EL (cell line): ENCODE measurements at places on chromosomes 7 and 10.

DNA sequence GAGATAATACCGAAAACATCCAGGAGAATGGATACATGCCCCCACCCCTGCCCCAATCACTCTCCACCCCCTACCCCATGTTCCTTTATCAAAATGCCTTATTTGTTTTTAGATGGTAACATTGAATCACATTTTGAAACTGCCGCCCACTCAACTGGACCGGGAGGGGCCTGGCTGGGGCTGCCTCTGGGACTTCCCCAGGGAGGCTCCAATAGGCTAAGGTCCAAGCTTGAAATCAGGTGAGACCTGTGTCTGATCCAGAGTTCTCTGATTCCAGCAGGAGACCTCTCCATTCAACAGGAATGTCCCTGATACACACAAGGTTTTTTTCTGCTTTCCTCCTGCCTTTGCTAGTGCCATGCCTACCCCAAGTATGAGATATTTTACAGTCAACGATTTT lies 43.8 kb upstream of the ACSL5 start:
- no peak for DNase-seq

DNA sequence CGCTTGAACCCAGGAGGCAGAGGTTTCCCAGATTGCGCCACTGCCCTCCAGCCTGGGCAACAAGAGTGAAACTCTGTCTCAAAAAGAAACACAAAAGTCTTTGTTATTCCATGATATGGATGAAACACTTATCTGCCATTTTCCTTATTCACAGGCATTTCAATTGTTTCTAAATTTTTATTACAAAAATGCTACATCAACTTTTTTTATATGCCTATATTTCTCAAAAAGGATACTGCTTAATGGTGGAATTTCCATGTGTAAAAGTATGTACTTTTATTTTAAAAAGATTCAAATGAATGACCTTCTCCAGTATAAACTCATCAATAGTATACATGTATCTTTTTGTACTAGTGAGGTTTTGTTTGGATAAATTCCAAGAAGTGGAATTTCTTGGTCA lies 41.9 kb upstream of the STMP1 start:
- no peak for DNase-seq

- no peak for DNase-seq
Measured at GRCh38 chr7:18706670-18707069, 211.1 kb downstream of the HDAC9 start.

DNA sequence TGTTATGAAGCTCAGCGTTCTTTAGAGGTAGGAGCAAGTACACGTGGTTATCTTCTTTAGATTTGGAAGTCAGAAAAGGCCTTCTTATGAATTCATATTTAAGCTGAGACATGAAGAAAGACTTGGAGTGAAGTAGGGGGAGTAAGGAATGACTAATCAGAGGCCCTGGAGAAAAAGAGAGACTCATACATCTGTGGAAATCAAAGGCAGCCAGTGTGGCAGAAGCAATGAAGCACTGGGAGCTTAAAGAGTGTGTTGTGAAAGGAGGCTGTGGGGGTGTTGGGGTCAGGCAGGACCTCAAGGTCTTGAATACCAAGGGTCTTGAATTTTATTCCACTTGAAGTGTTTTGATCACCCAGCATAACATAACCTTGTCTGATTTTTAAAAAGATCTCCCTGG lies 35.7 kb upstream of the FGL2 start:
- no peak for DNase-seq

- peak; percentile 5 for DNase-seq
Measured at GRCh38 chr7:136389933-136390332, 412.8 kb upstream of the MTPN start.

DNA sequence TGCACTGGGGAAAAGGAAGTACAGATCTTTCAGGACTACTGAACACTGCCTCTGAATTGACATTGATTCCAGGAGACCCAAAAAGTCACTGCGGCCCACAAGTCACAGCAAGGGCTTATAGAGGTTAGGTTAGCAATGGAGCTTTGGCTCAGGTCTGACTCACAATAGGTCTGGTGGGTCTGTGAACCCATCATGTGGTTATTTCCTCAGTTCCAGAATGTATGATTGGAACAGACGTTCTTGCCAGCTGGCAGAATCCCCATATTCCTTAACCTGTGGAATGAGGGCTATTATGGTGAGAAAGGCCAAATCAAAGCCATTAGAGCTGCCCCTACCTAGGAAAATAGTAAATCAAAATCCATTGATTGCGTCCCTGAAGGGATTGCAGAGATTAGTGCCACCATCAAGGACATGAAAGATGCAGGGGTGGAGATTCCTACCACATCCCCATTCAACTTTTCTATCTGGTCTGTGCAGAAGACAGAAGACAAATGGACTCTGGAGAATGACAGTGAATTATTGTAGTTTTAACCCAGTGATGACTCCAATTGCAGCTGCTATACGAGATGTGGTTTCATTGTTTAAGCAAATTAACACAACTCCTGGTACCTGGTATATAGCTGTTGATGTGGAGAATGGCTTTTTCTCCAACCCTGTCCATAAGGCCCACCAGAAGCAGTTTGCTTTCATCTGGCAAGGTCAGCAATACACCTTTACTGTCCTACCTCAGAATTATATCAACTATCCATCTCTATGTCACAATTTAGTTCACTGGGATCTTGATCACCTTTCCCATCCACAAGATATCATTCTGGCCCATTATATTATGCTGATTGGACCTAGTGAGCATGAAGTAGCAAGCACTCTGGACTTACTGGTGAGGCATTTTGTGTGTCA lies 44.5 kb upstream of the PIK3CG start:
- DNase-seq = no peak

DNA sequence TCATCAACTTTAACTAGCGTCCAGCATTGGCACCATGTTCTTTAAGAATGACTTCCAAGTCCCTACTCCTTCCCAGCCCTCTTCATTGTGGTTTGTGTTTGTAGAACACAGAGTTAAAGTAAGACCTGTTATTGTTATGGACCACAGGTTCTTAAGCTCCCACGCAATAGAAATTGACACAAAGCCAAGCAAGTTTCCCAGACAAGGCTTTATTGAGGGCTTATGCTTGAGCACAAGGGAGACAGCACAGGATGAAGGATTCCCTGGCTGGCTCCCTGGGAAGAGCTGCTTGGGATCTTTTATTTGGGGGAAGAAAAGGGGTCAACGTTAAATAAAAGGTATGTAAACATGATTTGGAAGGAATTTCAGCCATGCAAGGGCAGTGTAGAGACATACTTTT lies 44.3 kb upstream of the PRKCQ start:
- no peak for DNase-seq

DNA sequence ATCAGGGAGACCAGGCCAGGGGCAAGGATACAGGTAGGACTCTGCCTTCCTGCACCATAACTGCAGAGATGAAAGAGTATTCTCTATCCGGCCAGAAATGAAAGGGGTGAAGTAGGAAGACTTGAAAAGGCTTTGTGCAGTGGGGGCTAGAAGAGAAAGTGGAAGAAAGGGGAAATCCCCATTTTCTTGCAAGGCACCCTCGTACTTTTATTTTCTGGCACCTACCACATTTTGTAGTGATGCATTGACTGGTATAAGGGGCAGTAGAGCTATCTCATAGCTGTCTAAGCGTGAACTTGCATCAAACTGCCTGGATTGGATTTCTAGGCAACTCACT lies 752 bp upstream of the CAMK2G start:
- no peak for DNase-seq

- DNase-seq = no peak
Measured at GRCh38 chr7:785416-785815, 46.9 kb upstream of the SUN1 start.

DNA sequence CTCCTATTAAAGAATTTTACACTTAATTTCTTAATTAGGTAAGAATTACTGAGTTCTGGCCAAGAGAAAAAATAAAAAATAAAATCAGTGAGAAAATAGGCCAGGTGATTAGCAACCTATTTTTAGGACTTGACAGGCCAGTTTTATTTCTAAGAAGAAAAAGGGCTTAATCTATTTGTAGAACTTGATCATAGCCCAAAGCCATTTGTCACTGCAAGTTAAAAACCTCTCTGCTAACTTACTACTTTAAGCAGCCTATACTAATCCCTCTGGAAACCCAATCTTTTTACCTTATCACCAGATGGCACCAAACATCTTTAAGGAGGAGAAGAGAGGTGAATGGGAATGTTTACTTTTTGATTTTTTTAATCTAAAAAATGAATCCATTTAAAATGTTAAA lies 222.1 kb upstream of the RHOBTB1 start:
- DNase-seq = no peak

GRCh38 chr10:78953113-78953798 lies 115.5 kb upstream of the ZMIZ1 start:
- peak; percentile 84 for DNase-seq

- DNase-seq = peak; percentile 59
Measured at GRCh38 chr10:103265717-103266329, 11.1 kb upstream of the INA start.

DNA sequence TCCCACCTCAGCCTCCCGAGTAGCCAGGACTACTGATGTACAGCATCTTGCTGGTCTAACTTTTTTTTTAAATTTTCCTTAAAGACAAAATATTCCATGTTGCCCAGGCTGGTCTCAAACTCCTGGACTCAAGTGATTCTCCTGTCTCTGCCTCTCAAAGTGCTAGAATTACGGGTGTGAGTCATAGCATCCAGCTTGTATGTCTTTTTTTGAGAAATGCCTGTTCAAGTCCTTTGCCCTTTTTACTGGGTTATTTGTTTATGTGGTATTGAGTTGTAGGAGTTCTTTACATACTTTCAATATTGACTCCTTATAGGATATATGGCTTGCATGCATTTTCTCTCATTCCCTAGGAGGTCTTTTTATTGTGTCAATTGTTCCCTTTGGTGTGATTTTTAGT lies 486.4 kb downstream of the MAGI2 start:
- DNase-seq = peak; percentile 52

DNA sequence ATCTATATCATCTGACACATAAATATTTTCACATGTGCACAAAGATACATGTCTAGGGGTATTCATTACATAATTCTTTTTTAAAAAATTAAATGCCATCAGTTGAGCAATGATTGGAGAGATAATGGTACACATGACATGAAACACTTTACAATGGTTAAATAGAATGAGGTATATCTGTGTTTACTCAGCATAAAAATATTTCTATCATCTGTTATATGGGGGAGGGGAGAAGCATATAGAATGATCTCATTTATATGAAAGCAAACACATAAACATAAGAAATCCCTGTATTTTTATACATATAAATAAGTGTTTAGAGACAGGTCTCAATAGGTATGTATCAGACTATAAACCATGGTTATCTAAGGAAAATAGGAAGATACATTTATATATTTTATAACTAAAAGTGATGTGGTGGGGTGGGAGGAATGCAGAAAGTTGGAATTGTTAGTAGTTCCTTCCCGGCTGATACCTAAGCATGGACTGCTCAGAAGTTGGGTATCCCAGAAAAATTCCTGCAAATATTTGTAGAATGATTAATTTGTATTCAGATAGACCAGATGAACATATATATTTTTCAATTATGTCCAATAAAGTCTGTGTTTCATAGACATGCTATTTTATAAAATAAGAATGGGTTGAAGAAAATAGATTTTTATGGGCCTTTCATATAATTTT lies 75.1 kb downstream of the SHOC2 start:
- DNase-seq = peak; percentile 38

GRCh38 chr10:80187465-80188409 lies 17.6 kb downstream of the ANXA11 start:
- no peak for DNase-seq

GRCh38 chr10:79559726-79560125 lies 481 bp downstream of the SFTPA2 start:
- peak; percentile 33 for DNase-seq

DNA sequence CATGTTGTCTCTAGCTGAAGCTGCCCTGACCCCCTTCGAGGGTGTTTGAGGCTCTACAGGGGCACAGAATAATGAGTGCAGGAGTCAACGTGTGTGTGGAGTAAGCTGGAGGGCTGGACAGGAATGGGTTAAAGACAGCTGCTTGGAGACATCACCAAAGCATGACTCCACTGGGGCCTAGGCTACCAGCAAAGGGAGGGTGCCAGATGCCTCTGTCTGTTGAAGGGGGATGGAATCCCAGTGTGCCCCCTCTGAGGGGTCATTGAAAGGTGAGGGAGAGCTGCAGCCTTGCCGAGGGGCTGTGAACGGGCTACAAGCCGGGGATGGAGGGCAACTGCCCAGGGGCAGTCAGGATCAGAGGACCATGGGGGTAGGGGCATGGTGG lies 51.7 kb upstream of the PODXL start:
- no peak for DNase-seq

GRCh38 chr7:1735262-1735661 lies 65.2 kb downstream of the ELFN1 start:
- no peak for DNase-seq

- peak; percentile 21 for DNase-seq
Measured at GRCh38 chr10:114486938-114487814, 82.9 kb upstream of the AFAP1L2 start.

DNA sequence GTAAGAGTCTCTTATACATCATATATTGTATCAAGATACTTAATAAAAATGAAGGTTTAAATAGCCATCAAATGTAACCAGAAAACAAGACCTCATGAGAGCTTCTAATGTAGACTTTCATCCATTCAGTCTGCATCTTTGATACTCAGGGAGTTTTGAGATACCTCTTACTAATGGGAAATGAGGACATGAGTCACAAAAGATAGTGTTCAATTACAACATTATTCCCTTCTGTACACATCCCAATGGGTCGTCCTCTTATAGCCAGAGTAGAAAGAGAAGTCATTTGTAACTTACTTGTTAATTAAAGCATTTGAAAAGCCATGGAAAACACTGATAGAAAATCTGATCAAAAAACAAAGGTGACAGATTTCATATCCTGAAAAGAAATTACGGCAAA lies 19.4 kb downstream of the SHTN1 start:
- no peak for DNase-seq

GRCh38 chr7:24914465-24914859 lies 65.5 kb downstream of the OSBPL3 start:
- DNase-seq = no peak

GRCh38 chr7:39464350-39465054 lies 101.7 kb upstream of the YAE1 start:
- DNase-seq = no peak

DNA sequence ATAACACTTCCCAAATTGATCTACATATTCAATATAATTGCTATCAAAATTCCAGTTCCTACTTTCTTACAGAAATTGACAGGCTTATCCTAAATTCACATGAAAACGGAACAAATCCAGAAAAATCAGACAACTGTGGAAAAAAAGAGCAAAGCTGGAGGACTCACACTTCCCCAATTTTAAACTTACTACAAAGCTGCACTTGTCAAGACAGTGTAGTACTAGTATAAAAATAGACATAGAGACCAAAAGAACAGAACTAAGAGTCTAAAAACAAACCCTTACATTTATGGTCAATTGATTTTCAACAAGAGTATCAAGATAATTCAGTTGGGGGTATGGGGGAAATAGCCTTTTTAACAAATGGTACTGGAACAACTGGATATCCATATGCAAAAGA lies 27.5 kb downstream of the LMBR1 start:
- no peak for DNase-seq

DNA sequence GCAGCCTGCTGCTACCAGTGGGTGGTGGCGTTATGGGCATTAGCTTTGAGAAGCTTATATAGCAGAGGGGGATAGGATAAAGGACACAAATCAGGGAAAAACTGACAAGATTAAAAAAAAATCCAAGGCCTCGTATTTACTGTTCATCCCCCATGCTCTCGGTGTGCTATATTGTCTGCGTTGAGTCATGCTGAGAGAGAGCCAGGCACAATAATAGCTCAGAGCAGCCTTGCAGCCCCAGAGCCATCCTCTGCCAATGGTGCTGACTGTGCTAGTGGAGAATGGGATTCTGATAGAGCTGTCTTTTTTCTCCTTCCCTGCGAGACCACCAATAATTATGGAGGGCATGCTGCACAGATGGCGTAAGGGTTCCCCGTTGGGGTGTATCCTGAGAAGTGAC lies 51.7 kb upstream of the FZD1 start:
- DNase-seq = no peak
